ENCODE measurements at places on chromosomes 7 and 10.

DNA sequence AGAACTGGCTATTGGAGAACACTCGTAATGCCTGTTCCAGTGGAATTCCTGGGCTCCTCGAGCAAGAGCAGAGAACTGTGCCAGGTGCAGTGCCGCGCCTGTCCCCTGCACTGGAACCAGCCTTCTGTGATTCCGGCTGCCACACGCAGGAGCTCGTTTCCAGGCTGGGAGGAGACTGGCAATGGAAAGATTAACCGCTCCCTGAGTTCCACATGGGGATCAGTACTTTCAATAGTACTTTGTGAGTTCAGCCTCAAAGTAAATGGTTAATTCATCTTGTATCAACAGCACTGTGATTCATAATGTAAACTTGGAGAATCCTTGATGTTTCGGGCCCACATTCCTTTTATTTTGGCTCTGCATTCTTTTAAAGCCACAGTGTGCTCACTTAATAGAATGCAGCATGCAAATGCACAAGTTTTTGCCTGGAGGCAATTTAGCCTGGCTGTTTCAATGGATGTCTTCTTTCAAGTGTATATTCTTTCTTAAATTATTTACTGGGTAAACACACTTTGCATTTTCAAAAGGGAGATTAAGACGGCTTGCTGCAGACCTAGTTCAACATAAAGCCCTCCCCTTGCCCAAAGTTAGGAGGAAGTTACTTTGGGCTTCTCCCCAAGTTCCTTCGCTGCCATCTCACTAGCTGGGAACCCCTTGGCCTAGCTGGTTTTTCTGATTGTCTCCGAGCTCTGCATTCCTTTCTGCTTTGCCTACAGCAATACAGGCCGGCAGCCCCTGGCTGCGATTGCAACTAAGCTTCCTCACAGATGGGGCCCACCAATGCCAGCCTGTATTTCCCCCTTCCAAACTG, 138.1 kb upstream of the TCF7L2 start:
- no peak for DNase-seq

DNA sequence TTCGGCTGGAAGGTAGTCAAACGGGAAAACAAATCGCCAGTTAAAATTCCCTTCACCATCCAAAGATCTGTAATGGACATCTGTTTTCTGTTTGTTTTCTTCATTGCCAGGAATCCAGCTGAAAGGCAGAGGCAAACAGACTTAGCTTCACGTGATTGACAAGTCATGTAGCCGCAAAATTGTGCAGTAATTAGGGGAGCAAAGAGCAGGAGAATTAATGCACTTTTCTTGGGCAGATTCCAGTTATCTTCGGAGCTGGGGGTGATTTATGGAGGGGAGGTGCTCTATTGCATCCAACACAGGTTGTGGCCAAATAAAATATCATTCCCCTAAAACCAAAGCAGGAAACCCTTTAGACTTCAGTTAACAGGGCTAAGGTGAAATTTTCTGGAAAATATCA, 162.2 kb downstream of the MYOF start:
- no peak for DNase-seq

- DNase-seq = no peak
These were observed 227.7 kb downstream of the CRPPA start for GRCh38 chr7:16193631-16194030.

GRCh38 chr10:21176934-21177480, 279.9 kb upstream of the NEBL start:
- no peak for DNase-seq

GRCh38 chr10:19977097-19977521, 160.9 kb downstream of the PLXDC2 start:
- DNase-seq = no peak

- DNase-seq = peak; percentile 28
These were observed 1.3 kb upstream of the GRK5 start for GRCh38 chr10:119205894-119206602.

- no peak for DNase-seq
These were observed 6.8 kb upstream of the TBRG4 start for GRCh38 chr7:45118292-45118691.

- no peak for DNase-seq
These were observed 12.8 kb downstream of the SUGCT start for GRCh38 chr7:40147371-40148246.

DNA sequence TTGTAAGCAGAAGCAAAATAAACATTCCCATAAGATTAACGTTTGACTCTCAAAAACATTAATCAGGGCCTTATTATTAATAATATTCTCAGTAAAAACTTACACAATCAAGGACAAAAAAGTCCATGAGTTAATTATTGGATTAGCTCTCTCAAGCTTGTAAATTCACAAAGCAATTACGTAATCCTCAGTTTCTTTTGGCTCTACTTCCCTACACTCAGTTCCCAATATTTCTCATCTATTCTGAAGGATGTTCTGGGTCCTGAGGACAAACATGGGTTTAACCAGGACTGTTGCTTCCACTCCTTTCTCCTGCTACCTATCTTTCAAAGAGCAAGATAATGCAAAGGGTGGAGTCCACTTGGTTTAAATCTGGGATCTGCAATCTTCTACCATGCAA, 15.1 kb downstream of the FBXL13 start:
- no peak for DNase-seq

DNA sequence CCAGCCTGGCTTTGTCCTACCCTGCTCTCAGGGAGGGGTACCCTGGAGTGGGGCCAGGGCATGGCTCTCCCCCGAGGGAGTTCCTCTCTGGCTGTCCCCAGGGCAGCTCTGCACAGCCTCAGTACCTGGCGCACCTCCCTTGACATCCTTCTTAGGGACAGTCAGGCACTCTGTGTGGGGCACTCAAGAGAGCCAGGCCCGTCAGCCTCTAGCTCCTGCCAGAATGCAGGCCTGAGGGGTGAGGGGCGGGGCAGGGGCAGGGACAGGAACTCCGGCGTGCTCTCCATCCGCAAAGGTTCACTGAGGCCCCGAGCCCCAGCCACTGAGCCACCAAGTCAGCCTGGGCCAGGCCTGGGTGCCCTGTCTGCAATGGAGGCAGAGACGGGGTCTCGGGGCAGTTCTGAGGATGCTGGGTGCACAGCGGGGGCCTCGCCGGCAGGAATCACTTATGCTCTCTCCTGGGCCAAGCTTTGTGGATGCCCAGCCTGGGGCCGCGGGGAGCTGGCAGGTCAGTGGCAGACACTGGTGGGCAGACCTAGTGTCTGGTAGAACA, 10.1 kb downstream of the LIMK1 start:
- no peak for DNase-seq

DNA sequence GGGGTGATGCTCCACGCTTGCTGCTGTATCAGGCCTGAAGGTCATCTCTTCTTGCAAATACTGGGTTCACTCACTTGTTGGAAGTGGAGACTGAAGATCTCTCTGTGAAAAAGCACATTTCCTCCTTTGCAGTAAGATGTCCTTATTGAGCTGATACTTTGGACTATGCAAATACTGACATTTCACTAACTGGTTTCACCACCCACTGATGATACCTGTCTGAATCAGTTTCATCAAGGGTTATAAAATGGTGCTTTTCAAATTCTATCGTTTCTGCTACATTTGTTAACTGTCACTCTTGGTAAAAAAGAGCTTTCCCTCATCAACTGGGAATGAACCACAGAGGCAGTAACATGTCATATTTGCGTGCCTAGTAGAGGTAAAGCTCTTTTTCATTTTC, 35.5 kb downstream of the RAB19 start:
- no peak for DNase-seq

- DNase-seq = no peak
These were observed 19.4 kb downstream of the AHCYL2 start for GRCh38 chr7:129244220-129244619.

GRCh38 chr10:4080225-4080805, 295.3 kb upstream of the KLF6 start:
- DNase-seq = no peak

DNA sequence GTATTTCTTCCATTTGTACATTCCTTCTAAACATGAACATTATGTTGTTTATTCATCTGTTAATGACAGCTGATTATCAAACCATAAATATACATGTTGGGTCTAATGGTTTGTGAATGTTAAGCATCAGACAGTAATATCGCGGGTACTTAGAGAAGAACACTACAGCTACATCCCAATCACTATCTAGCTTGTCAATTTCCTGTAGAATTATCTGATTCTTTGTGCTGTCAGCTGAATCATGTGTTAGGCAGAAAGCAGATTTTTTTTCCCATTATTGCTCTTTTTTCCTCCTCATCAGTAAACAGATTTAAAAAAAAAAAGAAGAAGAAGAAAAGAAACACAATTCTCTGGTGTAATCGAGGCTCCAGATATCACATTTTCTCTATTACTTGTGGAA, 183.6 kb upstream of the CTBP2 start:
- no peak for DNase-seq

GRCh38 chr7:127409629-127410028, 17.1 kb upstream of the ZNF800 start:
- DNase-seq = no peak

GRCh38 chr10:30686708-30687107, 57.2 kb upstream of the LYZL2 start:
- no peak for DNase-seq

GRCh38 chr10:62907470-62908212, 91.5 kb upstream of the EGR2 start:
- DNase-seq = no peak

- DNase-seq = no peak
These were observed 40.5 kb upstream of the RNF148 start for GRCh38 chr7:122743211-122743610.

GRCh38 chr7:120989257-120990220, 1.0 kb downstream of the CPED1 start:
- no peak for DNase-seq

DNA sequence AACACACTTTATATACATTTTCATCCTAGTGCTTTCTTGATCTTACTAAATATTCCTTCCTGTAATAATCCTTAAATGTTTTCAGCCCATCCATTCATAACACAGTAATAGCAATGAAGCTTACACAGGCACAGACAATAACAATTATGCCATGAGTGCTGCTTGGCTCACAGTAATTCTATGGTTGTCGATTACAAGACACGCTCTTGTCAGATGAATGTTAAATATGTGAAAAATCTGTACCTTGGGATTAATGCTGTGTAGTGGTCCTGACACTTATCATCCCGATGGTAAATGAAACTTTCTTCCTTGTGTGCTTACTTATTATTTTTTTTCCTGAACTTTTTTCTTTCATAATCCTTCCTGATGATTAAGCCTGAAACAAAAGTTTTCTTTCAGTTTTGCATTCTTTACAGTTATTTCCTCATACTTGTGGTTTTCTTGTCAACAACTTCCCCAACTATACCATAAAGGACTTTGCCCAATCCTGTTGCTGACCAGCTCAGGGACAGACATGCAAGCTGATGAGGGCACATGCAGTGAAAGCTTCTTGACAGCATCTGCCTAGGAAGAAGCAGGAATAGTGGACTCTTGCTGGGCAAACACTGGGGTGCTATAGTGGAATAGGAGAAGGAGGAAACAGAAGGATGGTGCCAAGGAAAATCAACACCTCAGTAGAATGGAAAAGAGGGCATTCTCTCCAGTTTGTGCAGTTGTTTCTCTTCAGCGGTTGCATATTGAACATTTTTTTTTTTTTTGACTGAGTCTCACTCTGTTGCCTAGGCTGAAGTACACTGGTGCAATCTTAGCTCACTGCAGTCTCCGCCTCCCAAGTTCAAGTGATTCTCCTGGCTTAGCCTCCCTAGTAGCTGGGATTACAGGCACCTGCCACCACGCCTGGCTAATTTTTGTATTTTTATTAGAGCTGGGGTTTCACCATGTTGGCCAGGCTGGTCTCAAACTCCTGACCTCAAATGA, 6.7 kb upstream of the MGAM2 start:
- DNase-seq = no peak

GRCh38 chr7:1160670-1161021, 650 bp upstream of the ZFAND2A start:
- DNase-seq = no peak

GRCh38 chr10:80277567-80278250, 11.7 kb downstream of the MAT1A start:
- DNase-seq = no peak

- DNase-seq = no peak
These were observed 43.0 kb upstream of the HECTD2 start for GRCh38 chr10:91367127-91367531.

DNA sequence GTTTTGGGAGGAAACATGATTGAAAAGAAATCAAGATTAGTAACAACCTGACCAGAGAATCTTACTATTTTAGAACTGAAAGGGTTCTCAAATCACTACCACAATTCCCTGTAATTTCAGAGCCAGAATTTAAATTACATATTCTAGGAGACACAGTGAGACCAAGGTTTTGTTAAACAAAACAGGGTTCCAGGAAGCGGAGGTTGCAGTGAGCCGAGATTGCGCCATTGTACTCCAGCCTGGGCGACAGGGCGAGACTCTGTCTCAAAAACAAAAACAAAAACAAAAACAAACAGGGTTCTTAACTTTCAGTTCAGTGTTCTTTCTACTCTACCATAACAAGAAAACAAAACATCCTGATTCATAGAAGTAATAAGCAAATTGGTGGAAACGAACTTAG, 57.6 kb downstream of the SNX13 start:
- no peak for DNase-seq

DNA sequence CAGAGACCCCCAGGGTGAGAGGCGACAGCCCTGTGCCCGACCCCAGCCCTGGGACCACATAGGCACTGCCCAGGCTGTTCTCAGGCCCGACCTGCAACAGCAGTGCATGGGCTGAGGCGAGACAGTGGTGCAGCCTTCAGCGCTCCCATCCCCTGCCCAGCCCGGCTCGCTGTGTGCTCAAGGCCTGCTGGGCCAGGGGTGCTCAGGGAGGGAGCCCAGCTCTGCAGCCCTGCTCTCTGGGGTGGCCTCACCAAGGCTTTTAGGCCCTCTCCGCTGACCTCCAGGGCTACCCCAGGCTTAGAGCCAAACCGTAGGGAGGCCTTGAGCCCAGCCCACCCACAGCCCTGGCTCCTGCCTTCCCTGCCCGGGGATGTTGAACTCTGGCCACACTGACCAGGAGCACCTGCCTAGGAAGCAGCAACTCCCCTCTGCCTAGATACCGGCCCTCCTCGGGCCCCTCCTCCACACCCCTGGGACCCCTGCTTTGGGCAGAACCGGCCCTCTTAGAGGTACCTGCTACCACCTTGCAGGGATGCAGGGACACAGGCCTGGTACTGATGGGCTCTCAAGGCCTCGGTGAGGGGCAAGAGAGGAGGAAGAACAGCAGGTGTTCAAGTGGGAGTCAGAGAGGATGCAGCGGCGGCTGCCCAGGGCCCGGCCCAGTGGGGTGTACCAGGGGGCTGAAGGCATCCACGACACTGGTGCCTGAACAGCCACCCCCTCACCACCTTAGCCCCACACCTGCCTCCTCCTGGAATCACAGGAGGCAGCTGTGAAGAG, 231.5 kb downstream of the ELFN1 start:
- no peak for DNase-seq

GRCh38 chr10:70475661-70476060, 2.9 kb upstream of the PALD1 start:
- DNase-seq = no peak

GRCh38 chr7:33728873-33729551, 176.3 kb upstream of the BMPER start:
- no peak for DNase-seq

- DNase-seq = no peak
These were observed 127.1 kb upstream of the MTPN start for GRCh38 chr7:136104269-136104603.

Data from activated CD8-positive, alpha-beta memory T cell treated with anti-CD3 and anti-CD28 coated beads, Interleukin-2, amount 50 U/mL, for 4 hours (primary cell).